Fibroblast of villous mesenchyme (primary cell): ENCODE measurements at places on chromosomes 7 and 10.
A peak's percentile ranks its signal among the peaks of the same experiment; 100 is the strongest.

- no peak for DNase-seq
Observed at GRCh38 chr7:28584235-28584634, 171.9 kb downstream of the CREB5 start.

GRCh38 chr10:91208642-91209041, 11.8 kb upstream of the PCGF5 start:
- DNase-seq: no peak

GRCh38 chr7:25759286-25759685, 392.7 kb upstream of the NFE2L3 start:
- no peak for DNase-seq

- no peak for DNase-seq
Observed at GRCh38 chr10:24568042-24568441, 155.6 kb downstream of the ARHGAP21 start.

DNA sequence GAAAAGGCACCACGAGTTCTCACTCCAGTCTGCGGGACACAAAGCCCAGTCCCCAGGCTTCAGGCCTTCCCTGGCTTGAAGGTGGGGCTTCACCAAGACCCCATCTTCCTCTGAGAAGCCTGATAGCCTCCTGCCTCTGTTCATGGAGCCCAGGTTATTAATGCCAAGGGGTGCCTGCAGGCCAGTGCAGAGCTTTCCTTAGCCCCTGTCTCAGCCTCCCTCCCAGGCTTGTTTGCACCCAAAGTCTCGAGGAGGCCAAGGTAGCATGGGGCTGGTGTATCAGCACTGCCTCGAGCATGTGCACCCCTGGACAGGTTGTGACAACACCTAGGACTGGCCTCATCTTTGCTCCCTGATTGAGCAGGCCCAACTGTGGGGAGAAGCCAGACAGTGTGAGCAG, 108.1 kb upstream of the PCDH15 start:
- DNase-seq: no peak

GRCh38 chr7:88202799-88203198, 17.0 kb downstream of the SRI start:
- no peak for DNase-seq

DNA sequence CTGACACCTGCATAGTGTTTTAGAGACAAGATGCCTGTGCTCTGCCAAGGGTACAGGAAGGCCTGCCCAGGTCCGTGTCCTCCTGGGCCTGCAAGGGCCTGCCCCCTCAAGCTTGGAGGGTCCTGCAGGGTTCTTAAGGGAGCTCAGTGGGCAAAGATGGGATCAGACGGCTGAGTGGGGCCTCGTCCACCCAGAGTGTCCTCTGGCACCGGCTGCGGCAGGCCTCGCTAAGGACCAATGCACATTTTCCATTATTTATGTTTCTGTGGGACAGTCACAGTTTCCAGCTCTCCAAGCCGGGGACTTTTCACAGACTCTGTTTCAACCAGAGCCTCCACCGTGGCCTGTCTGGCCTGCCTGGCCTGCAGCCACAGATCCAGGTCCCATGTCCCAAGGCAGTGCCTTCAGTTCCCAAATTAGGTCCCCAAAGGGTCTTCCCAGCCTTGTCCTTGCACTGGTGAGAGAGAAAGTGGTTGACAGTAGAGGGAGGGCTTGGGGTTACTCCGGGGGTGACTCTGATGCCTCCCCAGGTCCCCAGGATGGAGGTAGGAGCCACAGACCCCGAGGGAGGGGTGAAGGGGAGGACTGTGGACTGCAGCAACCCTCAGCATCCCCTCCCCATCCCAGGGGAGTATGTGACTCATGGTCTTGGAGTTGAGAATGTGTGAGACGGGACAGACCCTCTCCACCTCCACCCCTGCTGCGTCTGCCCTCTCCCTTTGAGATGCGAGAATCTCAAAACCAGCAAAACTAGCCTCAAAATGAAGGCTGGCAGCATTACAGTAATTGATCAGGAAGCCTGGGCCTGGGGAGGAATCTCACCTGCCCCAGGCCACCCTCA, 14.8 kb downstream of the MYL10 start:
- DNase-seq: no peak

DNA sequence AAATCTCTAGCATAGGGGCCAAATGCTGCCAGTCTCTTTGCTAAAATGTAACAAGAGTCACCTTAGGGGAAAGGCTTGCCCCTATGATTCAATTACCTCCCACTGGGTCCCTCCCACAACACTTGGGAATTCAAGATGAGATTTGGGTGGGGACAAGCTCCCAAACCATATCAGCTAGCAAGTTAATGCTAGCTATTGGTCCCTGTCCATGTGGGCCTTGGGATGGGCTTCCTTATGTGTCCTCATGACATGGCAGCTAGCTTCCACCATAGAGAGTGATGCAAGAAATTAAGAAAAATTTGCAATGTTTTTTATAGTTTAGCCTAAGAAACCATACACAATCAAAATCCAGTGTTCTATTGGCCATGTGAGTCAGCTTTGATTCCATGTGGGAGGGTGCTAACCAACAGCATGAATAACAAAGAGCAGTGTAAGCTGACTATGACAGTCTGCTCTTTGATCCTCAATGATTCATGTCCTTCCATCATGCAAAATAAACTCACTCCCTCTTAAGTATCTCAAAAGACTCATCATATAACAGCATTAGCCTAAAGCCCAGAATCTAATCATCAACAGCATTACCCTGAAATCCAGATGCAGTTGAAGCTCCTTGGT, 21.7 kb upstream of the ZNF365 start:
- peak; percentile 14 for DNase-seq

DNA sequence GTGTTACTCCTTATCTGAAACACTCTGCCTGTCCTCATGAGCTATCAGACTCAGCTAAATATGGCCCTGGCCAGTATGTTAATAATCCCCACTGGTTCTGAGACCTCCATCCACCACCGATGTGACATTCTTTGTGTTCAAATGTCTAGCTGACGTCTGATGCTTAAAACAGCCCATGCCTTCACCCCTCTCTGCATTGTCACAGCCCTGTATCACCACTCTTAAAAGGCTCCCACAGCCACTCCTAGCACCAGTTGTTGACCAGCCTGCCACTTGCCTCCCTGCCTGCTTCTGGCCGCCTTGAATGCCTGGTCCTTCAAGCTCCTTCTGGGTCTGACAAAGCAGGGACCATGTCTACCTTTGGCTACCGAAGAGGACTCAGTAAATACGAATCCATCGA, at the start of gene LMOD2:
LMOD2 (plus strand) TSS at position 253 of the 400 bp plus-strand sequence; CDS start at position 351, 98 bp downstream.
- DNase-seq: no peak
